Activated T-helper 1 cell treated with Interleukin-2 at 50 U/mL for 16 hours (primary cell): ENCODE measurements at places on chromosomes 1 and 21.

DNA sequence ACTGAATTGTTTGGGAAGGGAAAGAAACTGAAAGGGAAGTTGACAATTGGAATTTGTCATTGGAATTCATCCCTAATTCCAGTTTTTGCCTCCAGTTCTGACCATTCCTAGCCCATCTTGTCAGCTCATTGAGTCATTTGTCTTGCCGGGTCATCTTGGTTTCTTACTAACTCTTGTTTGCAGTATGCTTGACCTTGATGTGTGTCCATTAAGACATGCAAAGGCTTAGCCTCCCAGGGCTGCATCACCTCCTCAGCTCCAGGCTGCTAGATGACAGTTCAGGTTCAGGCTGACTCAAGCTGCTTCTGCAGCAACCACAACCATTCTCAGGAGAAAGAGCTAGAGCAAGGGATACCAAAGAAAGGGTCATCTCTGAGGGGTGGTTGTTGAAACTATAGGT lies 151.3 kb upstream of the PTGFR start:
- DNase-seq, result no peak

GRCh38 chr1:85357817-85358216 lies 81.4 kb upstream of the BCL10 start:
- no peak for DNase-seq

DNA sequence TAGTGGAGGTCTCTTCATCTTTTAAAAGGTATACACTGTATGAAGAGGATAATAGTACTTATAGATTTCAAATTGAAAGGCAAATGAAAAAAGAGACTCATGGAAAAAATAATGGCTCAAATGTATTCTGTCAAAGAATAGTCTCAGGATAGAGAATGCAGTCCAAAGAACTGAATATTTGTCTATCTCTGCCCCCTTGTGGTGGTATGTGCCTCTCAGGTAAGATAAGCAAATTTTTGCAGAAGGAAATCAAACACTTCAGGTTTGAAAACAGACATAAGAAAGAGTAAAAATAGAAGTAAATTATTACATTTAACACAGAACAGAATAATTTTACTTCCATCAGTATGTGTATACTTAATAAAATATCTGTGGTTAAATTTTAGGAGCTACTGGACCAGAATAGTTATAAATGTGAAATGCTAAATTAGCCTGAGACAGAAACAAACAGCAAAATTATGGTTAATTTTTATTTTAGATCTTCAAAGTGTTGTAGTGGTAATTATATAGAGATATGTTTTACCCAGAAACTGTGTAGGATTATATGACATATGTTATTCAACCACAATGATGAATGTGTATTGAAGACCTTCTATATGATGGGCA lies 164.4 kb upstream of the PALMD start:
- no peak for DNase-seq

DNA sequence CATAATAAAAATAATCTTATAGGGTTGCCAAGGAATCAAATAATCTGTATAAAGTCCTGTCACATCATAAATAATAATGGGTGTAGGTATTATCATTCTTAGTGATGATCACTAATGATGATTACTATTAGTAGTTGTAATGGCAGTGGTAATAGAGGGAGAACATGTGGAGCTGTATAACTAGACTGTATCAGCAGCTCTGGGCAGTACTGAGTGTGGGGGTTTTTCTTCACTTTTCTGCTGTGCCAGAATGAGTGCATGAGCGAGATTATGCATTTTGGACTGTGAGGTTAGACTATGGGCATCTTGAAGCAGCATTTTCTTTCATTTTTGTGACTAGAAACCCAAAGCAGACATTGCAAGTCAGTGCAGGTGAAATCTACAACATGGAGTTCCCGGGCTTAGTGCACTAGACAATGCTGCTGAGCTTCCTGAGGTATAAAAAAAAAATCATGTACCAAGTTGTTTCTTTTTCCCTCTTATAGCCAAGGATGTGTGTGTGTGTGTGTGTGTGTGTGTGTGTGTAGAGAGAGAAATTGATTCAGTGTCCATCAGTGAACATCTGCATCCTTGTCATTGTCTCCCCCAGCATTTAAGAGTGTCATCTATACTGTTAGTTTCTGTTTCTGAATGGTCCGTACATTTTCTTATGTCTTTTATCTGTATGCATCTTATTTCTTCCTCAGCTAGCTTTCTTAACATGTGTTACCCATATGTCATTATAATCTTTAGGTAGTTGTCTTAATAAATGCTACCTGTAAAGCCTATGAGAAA lies 86.6 kb downstream of the GIPC2 start:
- DNase-seq, result no peak

GRCh38 chr1:67732750-67733151 lies 47.8 kb downstream of the GADD45A start:
- no peak for DNase-seq

GRCh38 chr1:192045131-192045530 lies 113.1 kb upstream of the RGS18 start:
- no peak for DNase-seq

- no peak for DNase-seq
Observed at GRCh38 chr1:172867216-172867818, 183.4 kb downstream of the TNFSF18 start.
